Activated CD4-positive, alpha-beta T cell treated with anti-CD3 and anti-CD28 coated beads, Interleukin-2, amount 50 U/mL, for 48 hours (primary cell): ENCODE measurements at places on chromosomes 12 and 14.

DNA sequence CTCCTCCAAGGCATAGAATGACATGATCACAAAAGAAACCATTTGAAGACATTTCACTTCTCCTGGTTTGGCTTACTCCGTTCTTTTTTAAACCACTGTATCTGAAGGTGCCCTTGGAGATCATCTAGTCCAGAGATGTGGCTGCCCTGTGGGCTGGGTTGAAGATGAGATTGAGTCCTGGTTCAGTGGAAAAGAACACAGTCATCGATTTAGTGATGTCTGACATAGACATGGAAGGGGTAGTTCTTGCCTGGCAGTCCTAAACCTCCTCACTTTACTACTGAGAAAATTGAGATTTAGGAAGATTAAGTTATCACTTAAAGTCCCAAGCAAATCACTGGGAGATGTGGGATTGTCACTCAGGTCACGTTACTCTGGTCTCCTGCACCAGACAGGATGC is 2.8 kb downstream of the VSIG10 start:
- DNase-seq = no peak

- no peak for DNase-seq
Measured at GRCh38 chr14:94805680-94806288, 35.9 kb upstream of the GSC start.

DNA sequence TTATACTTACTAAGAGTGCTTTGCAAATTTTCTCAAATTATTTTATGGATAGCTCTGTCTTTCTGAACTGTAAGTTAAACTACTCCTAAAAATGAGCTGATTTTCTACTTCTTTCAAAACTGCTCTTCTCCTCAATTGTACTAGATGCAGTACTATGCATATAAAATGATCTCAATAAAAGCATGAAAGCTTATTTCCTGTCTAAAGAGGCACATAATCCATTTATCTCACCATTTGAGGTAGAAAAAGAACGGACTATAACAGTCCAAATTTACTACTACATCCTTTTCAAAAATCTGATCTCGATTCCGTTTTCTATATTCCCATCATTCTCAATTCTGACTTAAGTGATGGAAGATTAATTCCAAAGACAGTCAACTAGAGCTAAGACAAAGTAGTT is 14.4 kb downstream of the SLIRP start:
- no peak for DNase-seq

DNA sequence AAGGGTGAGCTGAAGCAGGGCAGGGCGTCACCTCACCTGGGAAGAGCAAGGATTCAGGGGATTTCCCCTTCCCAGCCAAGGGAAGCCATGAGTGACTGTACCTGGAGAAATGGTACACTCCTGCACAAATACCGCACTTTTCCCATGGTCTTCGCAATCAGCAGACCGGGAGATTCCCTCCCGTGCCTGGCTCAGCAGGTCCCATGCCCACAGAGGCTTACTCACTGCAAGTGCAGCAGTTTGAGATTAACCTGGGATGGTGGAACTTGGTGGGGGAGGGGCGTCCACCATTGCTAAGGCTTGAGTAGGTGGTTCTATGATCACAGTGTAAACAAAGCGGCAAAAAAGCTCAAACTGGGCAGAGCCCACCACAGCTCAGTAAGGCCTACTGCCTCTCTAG is 11.0 kb upstream of the DHRS4 start:
- DNase-seq = no peak

GRCh38 chr12:83801972-83802371 is 1110.6 kb downstream of the SLC6A15 start:
- DNase-seq = no peak

- DNase-seq = peak; percentile 22
Measured at GRCh38 chr12:30796313-30796780, 41.6 kb upstream of the CAPRIN2 start.

DNA sequence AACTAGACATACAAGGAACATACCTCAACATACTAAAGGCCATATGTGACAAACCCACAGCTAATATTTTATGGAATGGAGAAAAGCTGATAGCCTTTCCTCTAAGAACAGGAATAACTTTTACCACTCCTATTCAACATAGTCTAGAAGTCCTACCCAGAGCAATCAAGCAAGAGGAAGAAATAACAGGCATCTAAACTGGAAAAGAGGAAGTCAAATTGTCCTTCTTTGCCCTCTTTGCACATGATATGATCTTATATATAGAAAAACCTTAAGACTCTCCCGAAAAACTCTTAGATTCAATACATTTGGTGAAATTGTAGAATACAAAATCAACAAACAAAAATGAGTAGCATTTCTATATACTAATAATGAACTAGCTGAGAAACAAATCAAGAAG is 110.0 kb downstream of the ATP23 start:
- DNase-seq = no peak

- DNase-seq = no peak
Measured at GRCh38 chr14:34223373-34224148, 238.5 kb downstream of the SPTSSA start.

GRCh38 chr12:118307069-118307954 is 65.4 kb downstream of the TAOK3 start:
- peak; percentile 55 for DNase-seq

DNA sequence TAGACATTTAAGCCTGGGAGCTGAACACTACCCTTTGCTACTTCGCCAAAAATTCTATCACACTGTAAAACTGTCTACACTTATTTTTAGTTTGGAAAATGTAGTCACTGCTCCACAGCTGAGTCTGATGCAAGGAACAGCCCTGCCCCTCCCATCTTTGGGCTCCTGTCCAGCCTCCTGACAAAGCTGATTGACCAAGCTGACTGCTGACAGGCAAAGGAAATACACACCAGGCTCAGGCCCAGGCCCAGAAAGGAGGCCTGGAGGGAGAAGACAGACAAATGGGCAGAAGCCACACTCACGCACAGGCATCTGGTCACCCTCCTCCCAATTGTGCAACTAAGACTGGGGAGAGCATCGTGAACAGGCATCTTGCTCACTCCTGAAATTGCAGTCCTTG is 55.3 kb downstream of the ISCA2 start:
- no peak for DNase-seq

DNA sequence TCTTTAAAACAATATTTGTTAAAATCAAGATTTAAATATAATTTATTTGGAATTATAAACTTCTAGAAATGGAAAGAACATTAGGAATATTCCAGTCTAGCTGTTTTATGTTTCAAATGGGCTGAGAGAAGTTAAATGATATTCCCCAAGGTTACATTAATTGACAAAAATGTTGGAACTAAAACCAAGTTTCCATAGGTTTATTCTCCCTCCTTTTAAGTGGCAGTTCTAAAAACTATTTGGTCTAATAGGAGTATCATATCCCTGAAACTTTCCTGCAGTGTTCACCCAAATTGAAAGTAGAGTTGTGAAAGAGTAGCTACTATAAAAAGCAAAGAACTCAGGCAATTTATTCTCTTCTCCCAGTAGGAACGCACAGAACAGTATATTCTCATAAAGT is 1185.5 kb downstream of the LRFN5 start:
- no peak for DNase-seq

- DNase-seq = no peak
Measured at GRCh38 chr12:73598626-73599025, 939.0 kb upstream of the ATXN7L3B start.

- DNase-seq = no peak
Measured at GRCh38 chr14:90027842-90028241, 34.0 kb upstream of the KCNK13 start.

GRCh38 chr14:76844223-76844622 is 18.0 kb downstream of the LRRC74A start:
- peak; percentile 59 for DNase-seq

DNA sequence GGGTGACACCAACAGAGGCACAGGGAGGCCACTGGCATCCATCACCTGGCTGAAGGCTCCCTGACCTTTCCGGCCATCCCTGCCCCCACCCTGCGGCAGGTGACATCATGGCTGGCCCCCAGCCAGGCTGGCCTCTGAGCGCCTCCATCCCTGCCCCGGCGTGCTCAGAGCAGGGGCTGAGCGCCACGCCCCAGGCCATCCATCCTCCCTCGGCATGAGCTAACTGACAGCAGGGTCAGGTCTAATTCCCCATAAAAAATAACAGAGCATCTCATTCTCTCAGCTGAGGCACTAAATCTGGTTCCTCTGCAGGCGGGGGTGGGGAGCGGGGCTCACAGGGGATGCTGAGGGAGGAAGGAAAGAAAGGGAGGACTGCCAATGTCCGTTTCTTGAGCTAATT is 50.7 kb downstream of the PRIMA1 start:
- DNase-seq = no peak

- no peak for DNase-seq
Measured at GRCh38 chr12:4486980-4487379, 41.4 kb upstream of the FGF6 start.

- peak; percentile 33 for DNase-seq
Measured at GRCh38 chr14:52267501-52268278, at the start of gene PTGDR. Gene PTGDR (plus strand): TSS chr14:52267698. CDS start chr14:52267815, 117 bp downstream.

DNA sequence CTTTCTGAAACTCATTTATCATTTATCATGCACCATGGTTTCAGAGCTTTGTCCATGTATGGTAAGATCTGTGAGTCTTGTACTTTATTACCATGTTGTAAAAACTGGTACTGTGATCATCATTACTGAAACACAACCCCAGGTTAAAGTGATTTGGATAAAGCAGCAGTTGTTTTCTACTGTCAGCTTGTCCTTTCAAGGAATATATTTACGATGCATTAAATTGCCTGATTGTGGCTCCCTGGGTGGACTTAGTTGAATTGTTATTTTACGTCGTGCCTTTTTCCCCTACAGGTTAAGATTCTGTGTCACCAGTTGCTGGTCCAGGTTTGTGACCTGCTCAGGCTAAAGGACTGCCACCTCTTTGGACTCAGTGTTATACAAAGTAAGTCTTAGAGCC is 46.1 kb downstream of the FRMD6 start:
- no peak for DNase-seq

DNA sequence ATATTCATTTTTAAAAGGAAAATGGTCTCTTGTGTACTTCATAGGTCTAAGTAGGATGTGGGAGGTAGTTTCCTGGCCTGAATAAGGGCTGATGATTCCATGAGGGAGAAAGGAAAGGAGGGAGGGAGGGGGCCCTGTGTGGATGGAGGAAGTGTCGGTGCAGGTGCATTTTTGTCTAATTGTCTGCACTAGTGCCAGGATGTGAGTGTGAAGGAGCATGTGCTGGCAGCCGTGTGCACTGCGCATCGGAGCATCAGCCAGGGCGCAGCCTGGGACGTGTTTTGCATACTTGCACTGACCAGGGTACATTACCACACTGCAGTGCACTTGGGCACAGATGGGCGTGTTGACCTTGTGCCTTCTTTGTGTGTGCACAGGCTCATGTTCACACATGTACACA is 29.2 kb downstream of the SMUG1 start:
- no peak for DNase-seq

- no peak for DNase-seq
Measured at GRCh38 chr14:99329711-99330315, 57.8 kb upstream of the BCL11B start.

GRCh38 chr12:15720295-15720694 is 68.9 kb downstream of the EPS8 start:
- no peak for DNase-seq

DNA sequence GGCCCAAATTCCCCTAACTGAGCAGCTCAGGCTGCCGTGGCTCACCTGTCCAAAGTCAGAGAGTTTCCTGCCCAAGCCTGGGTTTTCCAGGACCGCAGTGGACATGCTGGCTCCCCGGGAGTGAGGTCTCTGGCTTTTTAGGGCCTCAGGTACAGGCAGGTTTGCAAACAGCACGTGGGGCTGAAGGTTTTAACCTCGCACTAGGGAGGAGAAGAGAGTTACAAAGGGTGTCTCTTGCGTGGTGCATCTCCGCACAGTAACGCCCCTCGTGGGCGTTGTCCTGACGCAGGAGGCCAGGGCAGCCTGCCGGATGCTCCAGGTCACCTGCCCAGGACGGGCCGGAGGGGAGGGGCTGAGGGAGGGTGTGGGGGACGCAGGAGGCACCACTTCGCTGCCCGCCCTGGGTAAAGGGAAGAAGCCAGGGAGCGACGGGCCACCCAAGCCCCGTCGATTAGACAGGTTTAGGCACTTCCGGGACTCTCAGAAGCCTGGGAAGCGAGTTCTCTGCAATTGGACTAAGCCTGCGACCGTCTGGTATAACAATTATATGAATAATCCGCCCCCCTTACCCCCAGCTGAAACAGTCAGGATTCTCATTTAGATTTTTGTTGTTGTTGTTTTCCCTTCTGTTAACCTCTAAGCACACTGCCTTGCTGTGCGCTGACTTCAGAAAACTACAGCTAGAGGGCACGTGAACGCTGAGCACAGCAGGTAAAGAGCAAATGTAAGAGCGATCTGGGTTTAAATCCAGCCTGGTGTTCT is at the start of gene PAH:
PAH (minus strand) TSS at position 219 of the 762 bp plus-strand sequence; CDS start at position 105, 114 bp downstream.
- peak; percentile 4 for DNase-seq

DNA sequence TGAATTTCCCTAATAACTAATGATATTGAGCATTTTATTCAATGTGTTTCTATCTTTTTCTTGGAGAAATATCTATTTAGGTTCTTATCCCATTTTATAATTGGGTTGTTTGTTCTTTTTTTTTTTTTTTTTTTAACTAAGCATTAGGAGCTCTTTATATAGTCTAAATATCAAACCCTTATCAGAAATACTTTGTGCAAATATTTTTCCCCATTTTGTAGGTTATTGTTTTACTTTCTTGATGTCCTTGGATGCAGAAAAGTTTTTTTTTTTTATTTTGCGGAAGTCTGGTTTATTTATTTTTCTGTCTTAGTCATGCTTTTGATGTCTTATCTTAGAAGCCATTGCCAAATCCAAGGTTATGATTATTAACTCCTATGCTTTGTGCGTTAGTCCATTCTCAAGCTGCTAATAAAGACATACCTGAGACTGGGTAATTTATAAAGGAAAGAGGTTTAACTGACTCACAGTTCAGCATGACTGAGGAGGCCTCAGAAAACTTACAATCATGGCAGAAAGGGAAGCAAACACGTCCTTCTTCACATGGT is 434.3 kb upstream of the TBX3 start:
- DNase-seq = no peak

DNA sequence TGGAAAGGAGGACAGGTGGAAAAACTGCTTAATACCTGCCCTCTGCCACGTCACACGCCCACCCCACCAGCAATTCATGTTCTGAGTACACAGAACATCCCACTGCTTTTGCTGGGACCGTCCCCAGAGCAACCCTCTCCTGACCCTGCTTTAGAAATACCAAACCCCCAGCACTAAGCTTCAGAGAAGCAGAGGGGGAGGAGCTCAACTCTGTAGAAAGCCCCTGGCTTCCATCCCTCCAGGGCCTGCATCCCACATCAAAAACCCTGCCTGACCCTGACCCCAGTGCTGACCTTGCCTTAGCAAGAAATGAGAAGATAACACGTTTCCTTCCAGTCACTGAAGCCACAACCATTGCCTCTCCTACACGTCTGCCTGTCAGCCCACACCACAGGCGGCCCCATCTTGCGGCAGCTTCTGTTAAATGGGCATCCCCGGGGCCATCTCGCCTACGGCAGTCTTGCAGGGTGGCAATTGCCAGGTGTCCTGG is 19.7 kb downstream of the VDR start:
- peak; percentile 90 for DNase-seq
